RCC 7860 (cell line): ENCODE measurements at places on chromosomes 5 and 9.

GRCh38 chr9:81460693-81461092, 228.7 kb downstream of the TLE1 start:
- DNase-seq, result no peak

DNA sequence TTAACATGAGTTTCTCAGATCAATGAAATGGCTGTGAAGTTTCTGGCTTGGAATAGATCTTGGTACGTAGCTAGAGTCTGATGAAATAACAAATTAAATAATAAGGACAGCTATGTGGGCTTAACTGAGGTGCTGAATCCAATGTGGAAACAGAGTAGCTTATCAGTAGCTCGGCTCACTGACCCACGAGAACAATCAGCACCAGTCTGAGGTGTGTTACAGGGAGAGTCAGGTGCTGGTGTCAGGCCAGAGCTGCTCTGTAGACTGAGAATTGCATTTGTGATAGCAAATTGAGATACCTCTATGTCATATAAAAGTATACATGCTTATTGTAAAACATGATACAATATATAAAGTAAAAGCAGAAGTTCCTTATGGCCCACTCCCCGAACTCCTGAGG, 21.2 kb upstream of the CCL28 start:
- DNase-seq, result no peak

DNA sequence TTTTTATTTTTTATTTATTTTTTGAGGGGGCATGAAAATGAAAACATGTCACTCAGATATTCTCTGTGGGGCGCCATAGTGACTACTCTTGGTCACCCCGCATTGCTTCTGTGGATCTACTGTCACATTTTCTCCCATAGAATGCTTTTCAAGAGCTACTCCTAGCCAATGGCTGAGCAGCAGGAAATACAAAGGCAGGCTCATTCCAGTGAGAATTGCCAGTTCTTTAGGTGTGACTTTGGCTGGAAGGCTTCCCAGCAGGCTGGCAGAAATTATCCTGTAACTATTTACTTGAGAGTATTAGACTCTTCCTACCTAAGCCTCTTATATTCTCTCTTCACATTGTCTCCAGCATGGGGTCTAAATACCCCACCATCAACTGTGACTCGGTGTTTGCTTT, 21.0 kb upstream of the PTPRD start:
- no peak for DNase-seq

DNA sequence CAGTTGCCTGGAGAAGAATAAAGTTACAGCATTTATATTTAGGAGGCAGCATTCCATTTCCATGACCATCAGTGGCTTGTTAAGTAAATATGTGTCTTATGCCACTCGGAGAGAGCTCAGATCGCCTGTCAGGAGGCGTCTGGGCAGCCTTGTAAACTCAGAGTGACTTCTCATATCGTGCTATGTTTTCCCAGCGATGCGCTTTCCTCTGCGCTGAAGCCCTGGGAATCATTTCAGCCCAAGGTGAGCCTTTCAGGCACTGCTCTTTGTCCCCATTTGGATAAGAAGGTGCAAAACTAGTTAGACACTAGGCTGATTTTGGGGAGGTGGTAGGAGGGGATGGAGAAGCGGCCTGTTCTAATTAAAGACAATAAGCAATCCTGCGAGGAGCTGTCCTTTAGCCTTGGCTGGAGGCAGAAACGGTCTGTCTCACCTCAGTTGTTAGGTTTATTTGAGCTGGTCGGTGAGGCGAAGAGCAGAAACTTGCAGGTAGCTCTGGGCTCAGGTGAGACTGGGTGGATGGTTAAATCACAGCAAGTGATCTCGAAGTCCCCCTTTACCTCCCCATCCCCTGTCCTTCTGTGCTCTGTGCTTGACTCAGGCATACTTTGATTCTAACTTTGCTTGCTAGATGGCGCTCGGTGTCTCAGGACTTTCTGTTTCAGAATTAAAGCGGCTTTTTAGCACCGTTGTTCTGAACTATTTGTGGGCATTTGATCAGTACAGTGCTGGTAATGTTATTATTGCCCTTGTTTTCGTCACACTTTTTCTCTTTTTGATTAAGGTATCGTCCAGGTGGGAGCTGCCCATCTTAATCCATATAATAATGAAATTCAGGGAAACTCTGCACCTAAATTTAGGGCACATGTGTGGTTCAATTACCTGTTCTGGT, 24.6 kb downstream of the NR2F1 start:
- DNase-seq, result no peak

- DNase-seq, result no peak
Observed at GRCh38 chr9:134661791-134662142, 20.2 kb downstream of the COL5A1 start.

- DNase-seq, result no peak
Observed at GRCh38 chr5:1540166-1540565, 16.4 kb upstream of the LPCAT1 start.

DNA sequence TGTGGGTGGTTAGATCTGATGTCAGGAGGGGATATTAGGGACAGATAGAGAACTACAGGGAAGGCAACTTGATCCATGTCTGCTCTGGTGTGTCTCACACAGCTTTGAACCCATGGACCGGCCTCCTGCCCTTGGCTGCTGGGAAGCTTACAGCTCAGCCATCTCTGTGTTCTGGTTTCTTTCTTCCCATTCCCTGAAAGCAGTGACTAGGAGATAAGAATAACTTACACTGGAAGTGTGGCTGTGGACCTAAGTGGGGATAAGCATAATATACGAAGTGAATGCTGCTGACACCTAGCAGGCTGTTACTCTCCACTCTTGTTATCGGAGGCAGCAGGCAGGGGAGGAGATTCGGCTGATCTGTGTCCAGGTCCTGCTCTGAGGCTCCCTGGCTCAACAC, 282.3 kb upstream of the TUT7 start:
- DNase-seq, result no peak

DNA sequence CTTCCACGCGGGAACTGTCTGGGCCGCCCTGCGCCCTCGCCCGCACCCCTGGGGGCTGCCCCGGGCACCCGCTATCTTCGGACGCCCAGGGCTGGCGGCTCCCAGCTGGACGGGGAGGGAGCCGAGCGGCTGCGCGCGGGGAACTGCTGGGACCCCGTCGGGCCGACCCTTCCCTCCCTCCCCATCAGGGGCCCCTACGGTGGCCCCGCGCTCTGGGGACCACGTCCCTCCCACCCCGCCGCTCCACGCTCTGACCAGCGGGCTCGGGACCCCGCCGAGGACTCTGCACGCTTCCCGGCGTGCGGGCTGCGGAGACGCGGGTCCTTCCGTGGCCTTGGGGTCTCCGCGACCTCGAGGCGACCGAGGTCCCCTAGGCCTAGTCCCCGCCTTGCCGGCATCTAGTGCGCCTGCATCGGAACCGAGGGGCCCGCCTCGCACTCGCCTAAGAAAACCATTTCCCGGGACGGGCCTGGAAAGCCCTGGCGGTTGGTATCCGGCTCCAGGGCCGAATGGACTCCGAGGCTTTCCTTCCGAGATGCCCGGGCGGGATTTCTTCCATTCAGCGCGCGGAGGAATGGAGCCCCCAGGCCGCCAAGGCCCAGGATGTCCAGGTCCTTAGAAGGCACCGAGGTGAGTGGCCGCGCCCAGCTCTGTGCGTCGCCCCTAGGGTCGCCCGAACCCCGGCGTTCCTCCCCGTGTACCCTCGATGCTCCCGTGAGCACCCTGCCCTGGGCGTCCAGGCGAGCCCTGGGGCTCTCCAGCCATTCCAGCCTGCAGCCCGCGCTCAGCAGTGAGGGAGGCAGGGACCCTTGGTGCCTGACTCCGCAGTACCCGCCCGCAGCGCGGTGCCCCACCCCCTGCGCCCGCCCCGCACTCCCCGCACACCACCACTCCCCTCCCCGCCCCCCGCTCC, 705 bp upstream of the SLC6A3 start:
- DNase-seq, result no peak

GRCh38 chr5:65815161-65815560, 93.2 kb downstream of the NLN start:
- DNase-seq, result no peak

GRCh38 chr5:152178350-152178699, 226.8 kb downstream of the NMUR2 start:
- DNase-seq, result no peak

- no peak for DNase-seq
Observed at GRCh38 chr9:131736431-131736830, 3.4 kb downstream of the RAPGEF1 start.

- peak; percentile 94 for DNase-seq
Observed at GRCh38 chr5:16916262-16916878, 19.7 kb downstream of the MYO10 start.

DNA sequence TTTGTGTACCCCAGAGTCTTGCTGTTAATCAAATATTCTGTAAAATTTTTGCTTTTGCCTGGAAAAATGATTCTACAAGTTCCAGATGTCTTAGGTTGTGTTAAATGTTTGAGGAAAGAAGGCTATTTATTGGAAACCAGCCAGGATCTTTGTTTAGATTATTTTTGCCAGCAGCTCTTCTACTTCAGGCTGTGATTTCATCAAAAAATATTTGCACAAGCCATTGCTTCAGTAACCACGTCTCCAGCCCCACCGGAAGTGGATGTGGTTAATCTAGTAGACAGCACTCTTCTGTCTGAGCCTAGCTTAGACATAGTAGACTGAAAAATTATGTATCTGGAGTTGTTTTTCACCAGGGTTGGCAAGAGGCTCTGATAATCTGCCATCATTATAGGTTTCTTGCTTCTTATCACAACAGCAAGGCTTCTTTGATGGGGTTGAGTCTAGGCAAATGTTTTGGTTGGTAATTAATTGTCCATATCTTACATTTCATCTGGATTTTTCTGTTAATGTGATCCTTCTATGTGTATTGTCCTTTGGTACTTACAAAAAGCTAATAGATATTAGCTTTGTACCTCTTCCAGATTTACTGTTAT, 17.1 kb downstream of the KCTD16 start:
- peak; percentile 92 for DNase-seq

DNA sequence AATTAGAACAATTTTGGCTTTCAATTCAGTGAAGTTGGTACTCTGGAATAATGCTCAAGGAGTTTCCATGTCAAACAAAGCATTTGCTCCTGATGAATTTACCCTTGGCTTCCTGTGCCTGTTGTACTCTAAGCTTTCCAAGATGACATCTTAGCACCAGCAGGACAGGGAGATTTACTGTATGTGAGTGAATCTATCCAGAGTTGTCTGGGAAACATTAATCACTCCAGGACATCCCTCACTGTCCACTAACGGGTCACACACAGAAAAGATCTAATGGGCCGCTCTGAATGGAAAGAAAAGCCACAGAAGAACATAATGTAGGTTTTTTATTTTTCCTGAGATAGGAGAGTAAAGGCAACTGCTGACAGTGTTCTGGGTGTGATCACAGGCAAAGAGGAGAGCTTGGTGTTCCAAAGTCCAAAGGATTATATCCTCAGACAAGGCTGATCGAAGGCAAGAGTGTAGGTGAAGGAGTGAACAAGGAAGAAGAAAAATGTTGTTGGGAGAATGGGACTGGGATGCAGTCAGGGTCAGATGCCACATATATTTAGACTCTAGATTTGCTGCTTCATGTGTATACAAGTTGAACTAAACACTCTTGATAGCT, 167.7 kb upstream of the RPS23 start:
- no peak for DNase-seq

GRCh38 chr5:127094161-127094814, 21.0 kb upstream of the C5orf63 start:
- DNase-seq, result no peak

GRCh38 chr5:90889325-90889600, 330.7 kb downstream of the ADGRV1 start:
- no peak for DNase-seq

GRCh38 chr5:35777358-35778087, 79.2 kb upstream of the IL7R start:
- DNase-seq, result peak; percentile 59

- DNase-seq, result no peak
Observed at GRCh38 chr5:90233476-90233875, 176.1 kb downstream of the CETN3 start.
